ENCODE measurements at places on chromosomes 16 and 17.
A peak's percentile ranks its signal among the peaks of the same experiment; 100 is the strongest.

GRCh38 chr17:7035591-7036368 is at the start of gene SLC16A13:
Gene SLC16A13, plus strand, starts transcription at chr17:7036015. Its CDS starts 368 bp downstream, at chr17:7036383.
- peak; percentile 99 for DNase-seq

DNA sequence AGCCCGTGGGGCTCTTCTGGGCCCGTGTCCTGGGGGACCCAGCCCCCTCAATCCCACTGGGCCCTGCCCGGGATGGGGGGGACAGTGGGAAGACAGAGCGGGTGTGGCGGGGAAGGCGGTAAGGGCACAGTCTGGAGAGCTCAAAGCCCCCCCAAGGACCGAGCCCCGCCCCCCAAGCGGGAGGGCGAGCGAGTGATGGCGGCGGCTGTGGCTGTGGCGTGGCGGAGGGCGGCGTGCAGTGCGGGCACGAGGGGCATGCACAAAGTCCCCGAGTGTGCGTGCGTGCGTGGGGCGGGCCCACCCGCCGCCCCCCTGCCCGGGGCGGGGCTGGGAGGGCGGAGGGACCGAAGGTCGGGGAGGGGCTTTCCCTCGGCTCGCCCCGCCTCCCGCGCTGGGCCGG is 3.6 kb upstream of the WDR24 start:
- no peak for DNase-seq

DNA sequence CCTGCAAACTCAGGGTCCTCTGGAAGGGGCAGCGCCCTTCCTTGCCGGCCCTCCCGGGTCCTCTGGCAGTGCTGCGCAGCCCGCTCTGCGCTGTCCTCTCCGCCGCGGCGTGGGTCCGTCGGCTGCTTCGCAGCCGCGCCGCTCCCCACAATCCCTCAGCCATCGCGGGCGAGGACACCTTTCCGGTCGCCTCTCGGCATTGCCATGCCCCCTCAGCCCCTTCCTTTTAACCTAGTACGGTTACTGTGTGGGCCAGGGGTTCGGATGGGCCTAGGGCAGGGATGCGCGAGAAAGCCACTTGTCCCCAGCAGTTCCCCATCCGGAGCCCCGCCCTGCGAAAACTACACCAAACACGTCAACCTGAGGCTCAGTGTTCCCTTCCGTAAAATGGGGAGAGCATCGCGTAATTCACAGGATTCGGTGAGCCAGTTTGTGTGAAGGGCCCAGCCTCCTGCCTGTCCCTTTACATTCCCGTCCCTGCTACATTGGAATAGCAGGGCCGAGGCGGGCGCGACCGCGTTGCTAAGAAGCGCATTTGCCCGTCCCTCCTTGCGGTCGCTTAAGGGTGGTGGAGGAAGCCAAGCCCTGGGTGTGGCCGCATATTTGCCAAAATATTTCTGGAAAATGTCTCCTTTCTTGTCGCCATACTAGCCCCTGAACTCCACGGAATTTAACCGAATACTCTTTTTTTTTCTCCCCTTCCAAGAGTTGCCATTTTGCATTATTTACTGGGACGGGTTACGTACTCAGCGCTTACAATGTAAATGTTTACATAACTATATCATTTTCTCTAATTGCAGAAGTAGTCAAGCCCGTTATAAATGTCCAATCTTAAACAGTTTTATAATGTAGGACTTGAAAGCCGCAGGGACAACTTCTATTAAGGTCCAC is 13.2 kb downstream of the COPZ2 start:
- DNase-seq: no peak

- no peak for DNase-seq
Observed at GRCh38 chr17:14794961-14795360, 470.2 kb downstream of the PMP22 start.

- DNase-seq: no peak
Observed at GRCh38 chr17:28849281-28849680, 5.5 kb upstream of the ERAL1 start.

GRCh38 chr16:56637814-56638750 is at the start of gene MT1A:
Gene MT1A, plus strand, starts transcription at chr16:56638666. Its CDS starts 73 bp downstream, at chr16:56638739.
- DNase-seq: no peak

All from T-helper 22 cell (primary cell).